CD14-positive monocyte (primary cell): ENCODE measurements at places on chromosomes 5 and 9. TPM values are rescaled to one million over a fixed set of nuclear protein-coding genes. Genes with fewer than 3 reads are reported as not detected.

PHF24 gene
- not detected for polyA plus RNA-seq

GRCh38 chr9:115672477-115673316, 480.9 kb upstream of the PAPPA start:
- no peak for DNase-seq

- no peak for DNase-seq
Measured at GRCh38 chr9:131024978-131025868, 16.2 kb downstream of the LAMC3 start.

DNA sequence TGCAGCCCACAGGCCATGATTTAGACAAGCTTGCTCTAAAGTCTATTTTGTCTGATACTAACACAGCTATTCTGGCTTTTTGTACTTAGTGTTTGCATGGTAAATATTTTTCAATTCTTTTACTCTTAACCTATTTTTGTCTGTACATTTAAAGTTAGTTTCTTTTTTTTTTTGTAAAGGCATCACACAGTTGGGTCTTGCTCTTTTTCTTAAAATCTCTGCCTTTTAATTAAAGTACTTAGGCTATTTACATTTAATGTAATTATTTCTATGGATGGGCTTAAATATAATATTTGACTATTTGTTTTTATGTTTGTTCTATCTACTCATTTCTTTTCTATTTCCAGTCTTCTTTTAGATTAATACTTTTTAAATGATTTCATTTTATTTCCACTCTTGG, 49.7 kb upstream of the MAST4 start:
- no peak for DNase-seq

MYMK gene
- not detected in 2 replicates for polyA plus RNA-seq

NCS1 gene
- polyA plus RNA-seq, result not detected

GRCh38 chr5:107067395-107067794, 603.3 kb downstream of the EFNA5 start:
- no peak for DNase-seq

DNA sequence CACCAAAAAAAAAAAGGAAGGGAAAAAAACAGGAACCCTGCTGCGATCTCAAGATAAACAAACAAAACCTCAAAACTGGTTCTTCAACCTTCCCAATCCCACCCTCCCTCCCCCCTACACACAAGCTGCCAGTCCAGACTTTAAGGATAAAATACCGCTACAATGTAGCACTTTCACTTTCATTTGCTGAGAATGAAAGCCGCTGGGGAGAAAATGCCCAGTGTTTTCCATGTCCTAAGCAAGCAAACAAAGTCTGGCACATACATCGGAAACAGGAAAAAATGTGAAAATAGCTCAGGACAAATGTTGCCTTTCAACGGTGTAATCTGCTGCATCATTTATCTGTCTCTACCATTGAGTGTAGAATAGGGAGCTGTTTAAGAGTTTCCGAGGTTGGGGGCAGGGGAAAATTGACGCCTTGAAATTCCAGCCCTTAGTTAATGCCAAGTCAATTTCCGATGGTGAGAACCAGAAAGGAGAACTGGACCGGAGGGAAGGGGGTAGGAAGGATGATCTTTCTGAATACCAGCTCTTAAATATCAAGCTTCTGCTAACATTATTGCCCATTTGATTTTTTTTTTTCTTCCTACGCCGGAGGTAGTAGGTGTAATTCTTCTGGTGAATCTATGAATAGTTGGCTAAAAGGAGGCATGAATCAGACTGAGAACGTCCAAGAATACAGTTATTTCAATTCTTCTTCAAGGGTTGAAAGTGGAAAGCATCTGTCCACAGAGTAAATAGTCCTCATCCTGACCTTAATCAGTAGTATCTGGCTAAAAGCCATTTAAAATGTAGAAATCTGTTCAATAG, 1.2 kb upstream of the ADAMTS6 start:
- no peak for DNase-seq

- no peak for DNase-seq
Measured at GRCh38 chr5:96601200-96601599, 61.0 kb upstream of the CAST start.

DNA sequence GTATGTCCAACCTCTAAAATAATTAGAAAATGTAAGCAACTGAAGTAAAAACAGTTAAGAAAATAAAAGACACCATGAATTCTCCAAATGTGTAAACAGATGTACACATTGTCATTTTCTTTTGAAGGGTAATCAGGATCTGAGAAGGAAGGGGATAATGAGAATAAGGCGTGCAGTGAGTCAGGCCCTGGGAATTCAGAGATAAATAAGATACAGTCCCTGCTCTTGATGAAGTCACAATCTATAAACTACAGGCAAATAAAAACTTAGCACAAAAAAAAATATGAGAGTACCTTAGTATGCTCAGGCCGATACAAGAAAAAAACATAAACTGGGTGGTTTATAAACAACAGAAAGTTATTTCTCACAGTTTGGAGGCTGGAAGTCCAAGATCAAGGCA, 315.3 kb downstream of the DNAH5 start:
- no peak for DNase-seq

PGGT1B gene
- polyA plus RNA-seq, result 1.3 and 3.2 TPM in 2 replicates

DNA sequence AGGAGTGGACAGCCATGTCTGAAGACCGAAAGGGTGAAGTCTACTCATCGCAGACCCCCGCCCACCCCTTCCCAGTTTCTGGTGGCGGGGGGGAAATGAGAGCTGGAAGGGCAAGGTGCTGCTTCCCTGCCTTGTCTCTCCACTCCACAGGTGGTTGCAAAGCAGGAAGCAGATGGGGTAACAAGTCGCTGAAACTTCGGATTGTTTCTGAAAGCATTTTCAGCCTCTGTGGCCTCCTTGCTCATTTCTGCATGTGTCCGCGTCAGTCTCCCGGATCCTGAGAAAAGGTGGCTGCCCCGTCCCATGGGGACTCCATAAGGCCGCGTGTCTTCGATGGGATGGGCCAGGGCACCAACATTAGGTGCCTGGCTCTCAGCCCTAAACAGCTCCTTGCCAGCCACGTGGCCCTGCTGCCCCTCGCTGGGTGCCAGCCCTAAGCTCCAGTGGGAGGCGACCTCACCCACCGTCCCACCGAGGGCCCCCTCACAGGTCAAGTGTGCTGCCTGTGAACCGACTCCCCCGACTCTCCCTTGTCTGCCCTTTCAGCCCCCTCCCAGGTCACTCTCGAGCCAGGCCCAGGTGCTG, 971 bp downstream of the PHYKPL start:
- no peak for DNase-seq

MZB1 gene
- not detected for polyA plus RNA-seq
